ENCODE measurements at places on chromosomes 1 and 21.

DNA sequence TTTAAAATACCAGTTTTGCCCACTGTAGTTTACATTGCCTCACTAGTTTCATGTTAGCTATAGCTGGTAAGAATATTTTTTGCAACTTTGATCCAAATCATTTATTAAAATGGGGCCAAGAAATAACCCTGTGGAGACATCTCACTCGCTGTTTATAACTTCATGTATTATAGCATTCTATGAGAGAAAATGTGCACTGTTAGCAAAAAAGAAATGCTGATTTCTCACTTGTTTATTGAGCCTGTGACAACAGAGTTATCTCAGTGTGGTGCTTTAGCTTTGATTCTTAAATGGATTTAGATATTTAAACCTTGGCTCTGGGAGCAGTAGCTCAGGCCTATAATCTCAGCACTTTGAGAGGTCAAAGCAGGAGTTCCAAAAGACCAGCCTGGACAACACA is 127.9 kb downstream of the PIK3R3 start:
- DNase-seq = no peak

- DNase-seq = no peak
These were observed 70.4 kb downstream of the PLEKHA6 start for GRCh38 chr1:204289280-204289679.

- DNase-seq = no peak
These were observed 59.9 kb downstream of the APP start for GRCh38 chr21:26110715-26111114.

- no peak for DNase-seq
These were observed 8.7 kb downstream of the PADI2 start for GRCh38 chr1:17110555-17110926.

Data from activated CD8-positive, alpha-beta memory T cell treated with anti-CD3 and anti-CD28 coated beads for 48 hours (primary cell).